ENCODE measurements at places on chromosomes 11 and 22.
A peak's percentile ranks its signal among the peaks of the same experiment; 100 is the strongest.

GRCh38 chr11:95790933-95791708 is 823 bp downstream of the CEP57 start:
- peak; percentile 40 for DNase-seq

GRCh38 chr11:102522312-102523188 is 8.0 kb downstream of the MMP7 start:
- DNase-seq = no peak

- DNase-seq = peak; percentile 72
Observed at GRCh38 chr11:1050581-1051355, 14.2 kb upstream of the MUC6 start.

- DNase-seq = no peak
Observed at GRCh38 chr11:133723056-133723455, 122.3 kb downstream of the SPATA19 start.

DNA sequence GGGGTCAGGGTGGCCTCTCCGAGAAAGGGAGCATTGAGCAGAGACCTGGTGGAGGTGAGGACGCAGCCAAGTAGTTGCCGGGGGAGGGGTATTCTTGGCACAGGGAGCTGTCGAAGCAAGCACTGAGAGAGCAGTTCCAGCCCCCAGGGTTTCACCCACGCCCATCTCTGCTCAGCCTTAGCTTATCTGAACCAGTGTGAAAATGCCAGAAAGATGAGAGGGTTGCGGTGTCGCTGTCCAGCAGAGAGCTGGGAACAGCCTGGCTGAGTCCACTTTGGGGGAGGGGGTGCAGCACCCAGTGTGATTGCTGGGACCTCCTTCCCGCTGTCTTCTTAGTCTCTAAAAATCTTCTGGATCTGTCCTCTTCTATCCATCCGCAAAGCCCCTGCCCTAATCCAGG is 123.3 kb upstream of the TBCEL start:
- DNase-seq = no peak

DNA sequence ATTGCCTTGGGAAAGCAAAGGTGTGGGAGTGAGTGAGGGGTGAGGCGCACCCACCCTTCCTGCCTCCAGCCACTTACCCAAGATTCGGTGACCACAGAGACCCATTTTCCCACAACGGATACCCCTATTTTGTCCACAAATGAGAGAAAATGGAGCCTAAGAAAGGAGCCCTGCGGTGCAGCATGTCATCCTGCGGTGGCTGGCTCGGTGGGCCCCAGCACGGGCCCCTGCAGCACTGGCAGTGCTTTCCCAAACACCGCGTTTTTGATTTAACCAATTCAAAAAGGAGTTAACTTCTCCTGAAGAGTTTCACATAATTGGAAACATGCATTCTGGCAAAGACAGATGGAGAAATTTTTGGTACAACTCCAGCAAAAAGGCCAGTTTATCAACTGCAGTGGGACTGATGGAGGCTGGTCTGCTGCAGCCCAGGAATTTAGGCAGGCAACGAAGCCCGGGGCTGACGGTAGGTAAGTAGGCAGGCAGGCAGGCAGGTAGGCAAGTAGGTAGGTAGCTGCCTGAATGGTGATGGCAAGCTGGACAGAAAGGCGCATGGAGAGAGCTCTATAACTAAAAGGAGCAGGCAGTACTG is 84.2 kb downstream of the FDX1 start:
- DNase-seq = no peak

DNA sequence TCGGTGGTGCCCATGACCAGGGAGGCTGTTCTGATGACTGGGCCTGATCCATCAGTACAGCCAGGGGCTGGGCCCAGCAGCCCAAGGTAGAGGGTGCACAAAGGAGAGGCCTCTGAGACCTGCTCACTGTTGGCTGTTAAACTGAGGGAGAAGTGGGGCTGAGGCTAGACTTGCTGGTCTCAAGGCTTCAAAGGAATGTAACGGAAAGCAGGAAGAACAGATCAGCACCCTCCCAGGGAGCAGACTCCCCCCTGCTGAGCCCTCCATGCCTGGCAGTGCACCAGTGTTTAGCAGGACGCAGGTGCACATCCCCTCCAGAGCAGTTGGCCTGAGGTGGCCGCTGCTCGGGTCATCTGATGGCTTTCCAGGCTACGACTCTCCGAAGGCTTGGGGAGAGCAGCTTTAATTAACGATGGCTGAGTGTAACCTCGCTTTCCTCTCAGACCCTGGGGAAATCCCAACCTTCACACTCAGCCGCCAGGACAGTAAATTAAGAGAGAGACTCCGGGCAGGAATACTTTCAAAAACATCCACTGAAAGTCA is 255.7 kb upstream of the NARS2 start:
- DNase-seq = no peak

DNA sequence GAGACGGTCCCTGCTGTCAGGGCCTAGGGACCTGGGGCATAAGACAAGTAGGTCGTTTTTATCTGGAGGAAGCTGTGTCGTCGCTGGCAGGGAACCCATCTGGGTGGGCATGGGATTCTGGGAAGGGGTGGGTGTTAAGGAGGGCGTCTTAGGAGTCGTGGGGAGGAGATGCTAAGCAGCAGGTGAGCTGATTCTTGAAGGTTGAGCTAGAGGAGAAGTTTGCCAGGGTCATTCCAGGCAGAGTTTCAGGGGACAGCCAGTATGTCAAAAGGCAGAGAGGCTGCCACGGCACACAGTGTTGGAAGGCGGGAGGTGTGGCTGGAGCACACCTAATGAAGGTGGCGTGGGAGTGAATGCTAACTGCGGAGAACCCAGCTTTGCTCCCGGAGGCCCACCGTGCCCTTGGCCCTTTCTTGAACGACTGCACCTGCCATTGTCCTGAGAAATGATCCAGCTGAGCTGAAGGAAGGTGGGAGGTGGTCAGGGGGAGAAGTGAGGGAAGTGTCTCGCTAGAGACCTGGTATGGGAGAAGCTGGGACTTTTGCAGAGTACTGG is 1.3 kb downstream of the FAM118A start:
- no peak for DNase-seq

- DNase-seq = no peak
Observed at GRCh38 chr22:43917521-43917920, 6.1 kb upstream of the PNPLA3 start.

- no peak for DNase-seq
Observed at GRCh38 chr11:111602865-111603610, 789 bp downstream of the SIK2 start.

GRCh38 chr22:37260901-37261336 is 16.9 kb upstream of the RAC2 start:
- DNase-seq = peak; percentile 67

- no peak for DNase-seq
Observed at GRCh38 chr11:88345949-88346348, 8.4 kb upstream of the CTSC start.

- no peak for DNase-seq
Observed at GRCh38 chr22:20576445-20576816, 69.0 kb downstream of the MED15 start.

- no peak for DNase-seq
Observed at GRCh38 chr11:73186294-73186850, 31.7 kb upstream of the P2RY2 start.

DNA sequence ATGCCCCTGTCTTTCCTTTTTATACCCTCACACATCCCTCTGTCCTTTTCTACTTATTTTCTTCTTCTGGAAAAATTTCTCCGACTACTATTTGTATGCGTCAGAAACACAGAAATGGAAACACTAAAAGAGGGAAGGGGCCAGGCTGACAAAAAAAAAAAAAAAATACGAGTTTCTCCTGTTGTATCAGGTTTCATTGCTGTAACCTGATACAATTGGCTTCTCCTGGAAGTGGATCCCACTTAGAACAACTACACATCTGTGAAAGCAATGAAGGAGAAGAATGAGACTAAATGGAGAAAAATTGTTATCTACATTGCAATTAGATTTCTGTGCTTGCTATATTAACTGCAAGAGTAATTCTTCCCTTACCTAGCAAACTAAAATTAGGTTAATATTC is 393.9 kb downstream of the GUCY1A2 start:
- DNase-seq = peak; percentile 3

DNA sequence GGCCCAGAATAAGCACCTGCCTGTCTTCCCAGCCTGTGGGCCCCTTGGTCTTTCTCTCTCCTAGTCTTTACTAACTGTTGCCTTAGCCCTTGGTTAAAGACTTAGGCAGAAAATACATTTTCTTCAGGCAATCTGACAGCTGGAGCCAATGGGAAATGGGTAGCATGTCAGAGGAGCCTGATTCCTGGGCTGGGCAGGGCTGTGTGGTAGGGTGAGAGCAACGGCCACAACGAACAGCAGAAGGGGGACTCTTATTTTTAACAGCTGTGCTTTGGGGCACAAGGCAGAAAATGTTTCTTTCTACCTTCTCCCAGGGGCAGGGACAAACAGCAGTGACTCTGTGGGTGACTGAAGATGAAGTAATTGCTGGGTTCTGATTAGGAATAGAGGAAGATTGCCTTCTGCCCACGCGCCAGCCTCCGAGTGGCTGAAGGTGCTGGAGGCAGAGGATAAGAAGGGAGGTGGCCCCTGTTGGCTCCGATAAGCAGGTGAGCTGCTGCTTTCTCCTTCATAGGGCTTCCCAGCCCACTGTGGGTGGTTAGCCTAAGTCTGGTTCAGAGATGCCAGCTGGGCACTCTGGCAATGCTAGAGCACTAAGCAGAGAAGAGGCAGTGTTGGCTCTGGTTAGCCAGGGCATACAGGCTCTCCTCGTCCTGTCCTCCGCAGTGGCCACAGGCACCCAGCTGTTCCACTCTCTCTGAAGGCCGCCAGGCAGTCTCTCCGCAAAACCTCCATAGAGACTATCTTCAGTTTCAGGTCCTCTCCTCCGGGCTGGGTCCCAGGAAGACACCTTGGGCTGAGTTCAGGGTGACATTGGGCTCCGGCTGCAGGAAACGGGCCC is 1.5 kb downstream of the YPEL4 start:
- DNase-seq = no peak

DNA sequence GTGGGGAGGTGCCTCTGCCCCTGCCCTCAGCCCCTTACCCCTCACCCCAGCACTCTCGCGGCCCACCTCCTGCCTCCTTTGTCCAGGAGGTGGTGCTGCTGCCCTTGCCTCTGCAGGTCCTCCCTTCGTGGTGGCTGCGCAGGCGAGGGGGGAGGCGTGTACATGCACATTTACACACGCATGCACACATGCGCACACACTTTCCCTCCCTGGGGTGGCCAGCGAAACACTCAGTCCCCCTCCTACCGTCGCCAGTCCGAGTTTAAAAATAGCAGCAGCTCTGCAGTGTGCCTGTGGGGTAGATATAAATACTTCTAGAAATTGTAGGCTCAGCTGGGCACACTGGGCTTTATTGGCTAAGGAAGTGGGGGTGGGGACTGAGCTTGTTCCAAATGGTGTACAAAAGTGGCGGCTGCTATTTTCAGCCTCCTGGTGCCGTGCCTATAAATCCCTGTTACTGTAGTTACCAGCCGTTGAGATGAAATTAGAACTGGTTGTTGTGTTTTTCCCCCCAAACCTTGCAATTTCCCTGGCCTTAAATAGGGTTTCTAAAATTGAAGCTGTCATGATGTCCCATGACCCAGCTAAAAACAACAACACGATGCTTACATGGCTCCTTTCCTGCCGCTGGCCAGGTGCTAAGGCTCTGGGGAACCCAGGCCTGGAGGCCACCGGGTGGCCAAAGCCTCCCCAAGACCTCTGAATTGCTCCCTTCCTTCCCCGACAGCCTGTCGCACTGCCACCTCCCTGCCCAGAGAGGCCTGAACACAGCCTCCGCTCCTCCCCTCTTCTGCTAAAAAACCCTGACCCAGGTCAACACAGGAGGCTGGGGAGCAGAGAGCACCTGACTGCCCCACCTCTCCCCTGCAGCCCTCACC is 12.4 kb downstream of the PICK1 start:
- peak; percentile 38 for DNase-seq

- DNase-seq = no peak
Observed at GRCh38 chr11:21567645-21568290, 625.1 kb upstream of the ANO5 start.

- no peak for DNase-seq
Observed at GRCh38 chr11:69058511-69059270, 10.0 kb downstream of the TPCN2 start.

DNA sequence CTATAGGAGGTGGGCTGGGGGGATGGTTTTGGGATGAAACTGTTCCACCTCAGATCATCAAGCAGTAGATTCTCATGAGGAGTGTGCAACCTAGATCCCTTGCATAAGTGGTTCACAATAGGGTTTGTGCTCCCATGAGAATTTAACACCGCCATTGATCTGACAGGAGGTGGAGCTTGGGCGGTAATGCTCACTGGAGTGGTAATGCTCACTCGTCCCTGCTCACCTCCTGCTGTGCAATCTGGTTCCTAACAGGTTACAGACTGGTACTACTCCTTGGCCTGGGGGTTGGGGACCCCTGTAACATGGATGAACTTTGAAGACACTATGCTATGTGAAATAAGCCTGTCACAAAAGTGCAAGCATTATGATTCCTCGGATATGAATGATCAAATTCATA is 87.0 kb upstream of the CLNS1A start:
- DNase-seq = no peak

DNA sequence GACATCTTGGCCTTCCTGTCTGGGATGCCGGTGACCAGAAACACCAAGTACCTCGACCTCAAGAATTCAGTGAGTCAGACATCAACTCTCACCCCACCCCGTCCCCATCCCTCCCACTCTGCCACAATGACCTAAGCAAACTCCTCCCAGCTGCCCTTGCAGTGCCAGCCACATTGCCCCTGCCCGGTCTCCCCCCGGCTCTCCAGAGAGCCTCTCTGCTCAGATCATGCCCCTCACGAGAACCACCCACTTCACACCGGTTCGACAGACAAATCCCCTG is 23.6 kb upstream of the MYRF start:
- DNase-seq = no peak

- no peak for DNase-seq
Observed at GRCh38 chr11:44407211-44407996, 97.5 kb upstream of the ALX4 start.

GRCh38 chr22:46281866-46282678 is 14.3 kb downstream of the TTC38 start:
- no peak for DNase-seq

- no peak for DNase-seq
Observed at GRCh38 chr11:3052109-3052479, 5.1 kb downstream of the CARS1 start.

DNA sequence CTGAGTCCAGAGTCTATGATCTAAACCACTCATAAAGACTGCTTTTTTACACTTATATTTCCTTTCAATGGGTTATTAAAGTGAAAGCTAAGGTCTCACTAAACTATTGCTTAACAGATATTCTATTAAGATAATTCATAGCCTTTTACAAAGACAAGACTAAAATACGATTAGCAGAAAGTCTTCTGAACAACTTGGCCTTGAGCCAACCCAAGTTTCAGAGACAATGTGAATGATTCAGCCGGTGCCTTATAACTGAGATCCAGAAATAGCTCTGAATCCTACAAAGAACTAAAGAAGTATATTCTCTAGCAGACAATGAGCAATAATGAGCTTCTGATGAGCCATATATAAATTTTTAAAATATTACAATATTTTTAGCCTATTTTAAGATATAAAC is 41.5 kb upstream of the CARD18 start:
- DNase-seq = peak; percentile 46

- DNase-seq = no peak
Observed at GRCh38 chr11:67248653-67249052, 17.6 kb upstream of the GRK2 start.

GRCh38 chr11:116421529-116422185 is 351.1 kb downstream of the BUD13 start:
- DNase-seq = no peak
